AG08396 (cell line): ENCODE measurements at places on chromosomes 1 and 21.

DNA sequence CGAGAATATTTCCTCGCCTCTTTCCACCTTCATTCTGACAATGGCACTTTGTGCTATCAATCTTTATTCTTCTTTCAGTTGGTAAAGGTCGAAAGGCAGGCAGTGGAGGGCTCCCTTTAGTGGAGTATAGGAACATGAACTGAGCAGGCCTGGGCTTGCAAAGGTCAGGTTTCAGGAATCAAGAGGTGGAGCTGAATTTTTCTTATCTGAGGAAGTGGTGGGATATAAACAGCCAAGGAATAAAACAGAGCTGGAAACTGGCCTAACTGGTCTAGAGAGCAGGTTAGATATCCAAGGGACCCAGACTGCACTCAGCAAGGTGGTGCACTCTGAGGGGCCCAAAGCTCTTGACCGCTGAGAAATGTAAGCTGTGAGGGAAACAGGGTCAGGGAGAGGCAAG lies 99.1 kb downstream of the PLA2G4A start:
- DNase-seq, result no peak

GRCh38 chr1:165597883-165598675 lies 33.0 kb upstream of the MGST3 start:
- peak; percentile 94 for DNase-seq

DNA sequence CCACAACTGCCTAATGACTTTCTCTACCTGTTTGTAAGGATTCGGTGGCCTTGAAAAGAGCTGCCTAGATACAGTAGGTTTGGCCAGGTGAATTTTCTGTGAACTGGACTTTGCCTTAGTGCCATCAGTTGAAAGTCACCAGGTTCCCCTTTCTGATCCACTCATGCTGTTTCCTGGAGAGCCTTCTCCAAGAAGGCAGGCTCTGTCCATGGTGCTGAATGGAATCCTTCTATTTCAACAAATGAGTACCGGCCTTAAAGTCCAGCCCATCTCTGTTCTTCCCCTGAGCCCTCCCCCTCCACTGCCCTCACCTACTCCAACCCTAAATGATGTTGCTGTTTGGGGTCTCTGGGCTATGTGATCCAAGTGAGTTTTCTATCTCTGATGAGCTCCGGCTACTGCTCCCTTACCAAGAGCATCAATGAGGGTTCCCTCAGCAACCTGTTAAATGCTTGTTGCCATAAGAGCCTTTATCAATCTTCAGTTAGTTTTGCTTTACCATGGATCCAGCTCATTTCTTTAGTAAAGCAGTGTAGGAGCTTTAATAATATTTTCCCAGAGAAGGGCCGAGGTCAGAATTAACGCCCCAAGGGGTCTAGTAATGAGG lies 500.4 kb downstream of the PTPRU start:
- peak; percentile 63 for DNase-seq

DNA sequence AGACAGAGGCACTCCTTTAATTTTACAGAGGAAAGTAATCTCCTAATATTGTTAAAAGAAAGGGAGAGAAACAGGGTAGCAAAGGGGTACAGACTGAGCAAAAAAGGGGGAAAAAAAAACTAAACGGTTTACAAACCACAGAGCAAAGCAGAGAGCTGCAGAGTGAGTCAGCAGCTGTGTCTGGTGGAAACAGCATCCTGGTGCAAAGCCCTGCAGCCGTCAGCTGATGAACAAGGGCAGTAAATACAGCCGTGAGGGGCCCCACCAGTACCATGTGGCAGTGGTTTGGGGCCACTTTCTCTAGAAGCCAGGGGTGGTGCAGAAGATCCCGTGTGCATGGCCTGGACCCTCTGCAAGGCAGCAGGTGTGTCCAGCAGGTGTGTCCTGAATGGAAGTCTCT lies 111.3 kb downstream of the ERG start:
- no peak for DNase-seq

GRCh38 chr1:110035236-110035752 lies 870 bp downstream of the STRIP1 start:
- peak; percentile 35 for DNase-seq

DNA sequence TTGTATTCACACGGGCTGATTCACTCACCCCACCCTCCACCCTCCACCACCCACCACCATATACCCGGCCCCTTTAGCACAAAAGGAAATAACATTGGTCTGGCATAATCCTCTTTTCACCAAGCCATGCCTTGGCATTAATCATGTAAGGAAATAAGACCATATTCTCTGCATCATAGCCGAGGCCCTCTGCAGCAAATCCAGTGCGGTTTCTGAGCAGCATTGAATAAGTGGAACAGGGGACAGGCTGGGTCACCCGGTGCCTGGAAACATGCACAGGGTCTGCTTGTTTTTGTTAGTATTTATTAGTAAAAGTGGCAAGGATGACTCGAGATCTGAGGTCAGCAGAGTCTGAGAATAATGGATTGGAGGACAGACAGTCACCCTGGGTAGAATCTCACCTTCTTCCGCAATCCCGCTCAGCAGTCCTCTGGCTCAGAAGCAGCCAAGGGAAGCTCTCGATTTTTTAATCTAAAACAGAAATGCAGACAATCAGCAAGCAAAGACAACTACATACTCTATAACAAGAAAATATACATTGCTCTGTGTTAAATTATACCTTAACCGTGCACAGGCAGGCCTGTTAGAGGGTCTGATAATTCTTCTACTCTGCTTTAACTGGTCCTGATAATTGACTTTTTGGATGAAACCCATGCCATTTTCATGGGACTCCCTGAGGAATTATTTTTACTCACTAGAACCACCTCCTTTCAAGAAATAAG lies 52.4 kb upstream of the CDC42BPA start:
- DNase-seq, result no peak

GRCh38 chr21:44303490-44303981 lies 3.7 kb downstream of the PFKL start:
- DNase-seq, result no peak

GRCh38 chr21:41571938-41572510 lies 64.1 kb upstream of the TMPRSS2 start:
- DNase-seq, result no peak

GRCh38 chr1:203152158-203153034 lies 23.2 kb downstream of the MYBPH start:
- DNase-seq, result peak; percentile 44

- peak; percentile 39 for DNase-seq
Measured at GRCh38 chr1:229756666-229757065, 130.6 kb downstream of the URB2 start.

DNA sequence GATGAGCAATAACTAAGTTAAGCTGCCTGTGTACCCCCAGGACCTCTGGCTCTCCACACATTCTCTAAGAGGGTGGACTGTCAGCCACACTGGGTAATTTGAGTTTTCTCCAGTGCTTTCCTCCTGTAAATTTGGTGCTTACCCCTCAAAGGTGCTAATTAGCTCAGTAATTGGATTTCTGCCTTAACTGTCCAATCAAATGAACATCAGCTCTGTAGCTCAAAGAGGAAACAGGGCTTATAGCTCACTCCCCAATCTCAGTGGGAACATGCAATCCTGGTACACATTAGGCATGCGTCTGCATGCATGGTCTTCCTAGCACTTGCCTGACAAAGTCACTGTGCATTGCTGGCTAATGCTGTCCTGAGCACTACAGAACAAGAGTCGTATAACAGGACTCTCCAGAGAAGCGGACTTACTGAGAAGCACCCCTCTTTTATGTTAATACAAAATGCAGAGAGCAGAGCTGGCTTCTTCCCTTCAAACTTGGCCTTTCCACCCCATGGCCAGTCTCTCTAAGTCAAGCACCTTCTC lies 110.1 kb downstream of the NTPCR start:
- no peak for DNase-seq

- no peak for DNase-seq
Measured at GRCh38 chr1:18079941-18080735, 27.5 kb upstream of the IGSF21 start.

- no peak for DNase-seq
Measured at GRCh38 chr1:1910651-1911331, 4.3 kb upstream of the CALML6 start.

DNA sequence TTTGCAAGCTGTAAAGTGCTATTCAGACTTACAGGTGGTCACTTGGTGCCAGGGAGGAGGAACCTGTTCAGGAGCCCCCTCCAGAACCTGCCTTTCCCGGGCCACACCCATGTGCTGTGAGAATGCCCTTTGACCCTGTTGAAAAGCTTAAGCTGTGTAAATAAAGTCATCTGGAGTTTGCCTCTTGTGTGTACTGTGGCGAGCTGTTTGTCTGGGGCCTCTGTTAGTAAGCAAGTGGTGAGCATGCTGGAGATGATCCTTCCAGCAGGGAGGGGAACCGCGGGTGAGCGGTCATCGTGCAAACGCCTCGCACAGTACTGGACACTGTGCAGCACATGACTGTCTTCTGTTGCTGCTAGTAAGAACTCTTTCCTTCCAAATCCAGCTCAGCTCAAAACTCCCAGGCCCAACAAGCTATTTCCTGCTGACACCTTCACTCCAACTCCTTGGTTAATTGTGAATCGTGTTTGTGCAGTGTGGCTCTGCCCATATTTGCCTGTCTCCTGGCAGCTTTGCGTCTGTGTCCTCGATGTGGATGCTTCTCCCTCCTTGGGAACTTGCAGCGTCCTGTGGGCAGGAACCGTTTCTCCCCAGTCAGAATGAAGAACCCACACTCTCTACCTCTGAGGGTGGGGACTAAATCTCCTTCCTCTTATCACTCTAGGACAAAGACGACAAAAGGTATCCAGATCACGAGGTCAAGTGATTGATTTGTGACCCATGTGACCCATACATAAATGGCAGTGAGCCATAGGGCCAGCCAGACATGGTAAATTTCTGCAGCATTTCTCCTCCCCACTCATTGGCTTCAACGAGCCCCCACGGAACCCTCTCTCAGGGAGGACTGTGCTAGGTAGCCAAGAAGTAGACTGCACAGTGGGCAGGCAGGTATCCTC lies 13.9 kb upstream of the BTG2 start:
- no peak for DNase-seq

DNA sequence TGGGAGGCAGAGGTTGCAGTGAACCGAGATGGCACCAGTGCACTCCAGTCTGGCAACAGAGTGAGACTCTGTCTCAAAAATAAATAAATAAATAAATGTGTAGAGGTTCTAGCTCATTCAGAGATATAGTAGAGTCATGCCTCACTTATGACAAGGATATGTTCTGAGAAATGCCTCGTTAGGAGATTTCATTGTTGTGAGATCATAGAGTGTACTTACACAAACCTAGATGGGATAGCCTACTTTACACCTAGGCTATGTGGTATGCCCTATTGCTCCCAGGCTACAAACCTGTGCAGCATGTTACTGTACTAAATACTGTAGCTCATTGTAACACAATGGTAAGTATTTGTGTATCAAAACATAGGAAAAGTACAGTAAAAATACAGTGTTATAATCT lies 155.3 kb upstream of the JUN start:
- no peak for DNase-seq

- no peak for DNase-seq
Measured at GRCh38 chr1:65953170-65953569, 160.5 kb downstream of the PDE4B start.

GRCh38 chr1:230293390-230293700 lies 132.8 kb downstream of the PGBD5 start:
- no peak for DNase-seq

DNA sequence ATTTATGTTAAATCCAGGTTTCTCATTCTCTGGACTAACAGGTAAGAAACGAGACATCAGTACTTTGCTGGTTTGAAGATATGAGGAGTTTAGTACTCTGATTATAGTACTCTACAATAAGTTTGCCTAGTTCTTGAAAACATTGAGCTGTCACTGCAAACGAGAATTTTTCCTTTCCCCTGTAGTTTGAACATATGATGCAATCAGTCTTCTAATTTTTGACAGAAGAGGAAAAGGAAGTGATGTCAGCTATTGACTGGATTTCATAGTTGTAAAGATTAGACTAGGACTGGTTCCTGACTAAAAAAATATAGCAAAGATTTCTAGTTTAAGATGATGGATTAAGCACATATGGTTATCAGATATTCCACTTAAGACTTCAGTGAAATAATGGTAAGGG lies 461.9 kb downstream of the LRRIQ3 start:
- no peak for DNase-seq

- no peak for DNase-seq
Measured at GRCh38 chr1:167185062-167185461, 35.6 kb upstream of the POU2F1 start.

DNA sequence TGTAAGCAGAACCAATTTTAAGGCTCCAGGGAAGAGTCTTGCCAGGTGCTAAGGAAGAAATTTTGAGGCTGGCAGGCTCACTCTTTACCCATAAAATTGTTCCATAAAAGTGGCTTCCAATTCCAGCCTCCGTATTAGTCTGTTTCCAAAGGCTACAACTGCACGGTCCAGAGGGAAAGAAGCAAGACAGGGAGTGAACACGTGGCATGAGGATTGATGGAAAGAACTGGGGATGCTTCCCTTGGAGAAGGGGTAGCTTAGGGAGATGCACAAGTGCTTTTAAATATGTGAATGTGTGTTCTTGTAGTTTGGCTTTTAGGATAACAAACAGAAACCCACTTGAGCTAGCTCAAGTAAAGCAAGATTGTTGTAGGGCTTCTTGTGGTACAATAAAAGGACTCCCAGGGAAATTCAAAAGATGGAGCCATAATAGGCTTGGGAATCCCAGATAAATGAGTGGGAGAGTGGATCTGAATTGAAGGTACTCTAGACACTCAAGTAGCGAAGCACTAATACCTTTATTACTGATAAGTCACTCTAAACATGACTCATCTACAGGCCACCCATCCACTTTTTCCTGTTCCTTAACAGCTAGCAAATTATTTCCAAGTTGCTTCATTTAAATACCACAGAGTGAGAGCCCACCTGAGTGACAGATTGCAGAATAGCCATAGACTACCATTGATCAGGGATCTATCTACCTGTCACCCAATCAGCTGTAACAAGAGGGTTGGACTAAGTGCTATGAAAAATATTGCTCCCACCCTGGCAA lies 34.8 kb upstream of the NPL start:
- no peak for DNase-seq

GRCh38 chr1:24567792-24568388 lies 12.0 kb downstream of the NCMAP start:
- no peak for DNase-seq

GRCh38 chr1:206427291-206427690 lies 43.0 kb upstream of the IKBKE start:
- no peak for DNase-seq

GRCh38 chr1:18673976-18674375 lies 43.3 kb downstream of the PAX7 start:
- DNase-seq, result no peak

DNA sequence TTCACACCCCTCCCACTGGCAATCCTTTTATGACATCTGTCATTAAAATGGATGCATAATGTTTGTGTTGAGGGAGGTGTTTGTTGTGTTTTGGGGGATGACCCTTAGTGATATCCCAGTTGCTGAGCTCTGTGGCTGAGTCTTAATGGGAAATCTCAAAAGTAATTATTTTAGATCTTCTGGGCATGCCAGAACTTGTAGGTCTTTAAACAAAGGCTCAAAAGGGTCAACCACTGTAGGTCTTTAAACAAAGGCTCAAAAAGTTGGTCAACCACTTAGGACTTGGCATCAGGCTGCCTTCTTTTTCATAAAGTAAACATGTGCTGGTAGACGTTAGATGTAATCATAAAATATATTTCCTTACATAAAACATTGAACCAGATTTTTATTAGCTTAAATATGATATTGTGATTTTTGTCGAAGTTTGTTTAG lies 78.0 kb downstream of the CDC14A start:
- DNase-seq, result no peak
